ENCODE measurements at places on chromosomes 3 and 15.

DNA sequence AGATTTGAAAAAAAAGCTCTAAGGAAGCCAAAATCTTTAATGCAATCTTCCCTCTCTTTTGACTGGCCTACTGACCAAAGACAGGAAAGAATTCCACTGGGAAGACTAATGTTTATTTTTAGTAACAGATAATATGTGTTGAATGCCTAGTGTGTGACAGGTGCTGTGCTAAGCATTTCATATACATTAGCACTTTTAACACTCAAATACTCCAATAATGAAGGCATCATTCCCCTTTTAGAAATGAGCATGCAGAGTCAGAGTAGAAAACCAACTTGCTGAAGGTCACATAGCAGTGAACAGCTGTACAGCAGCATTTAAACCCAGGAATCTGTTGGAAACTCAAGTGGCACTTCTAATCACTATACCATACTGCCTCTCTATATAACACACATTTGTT is 170.6 kb downstream of the MINAR1 start:
- DNase-seq = no peak

DNA sequence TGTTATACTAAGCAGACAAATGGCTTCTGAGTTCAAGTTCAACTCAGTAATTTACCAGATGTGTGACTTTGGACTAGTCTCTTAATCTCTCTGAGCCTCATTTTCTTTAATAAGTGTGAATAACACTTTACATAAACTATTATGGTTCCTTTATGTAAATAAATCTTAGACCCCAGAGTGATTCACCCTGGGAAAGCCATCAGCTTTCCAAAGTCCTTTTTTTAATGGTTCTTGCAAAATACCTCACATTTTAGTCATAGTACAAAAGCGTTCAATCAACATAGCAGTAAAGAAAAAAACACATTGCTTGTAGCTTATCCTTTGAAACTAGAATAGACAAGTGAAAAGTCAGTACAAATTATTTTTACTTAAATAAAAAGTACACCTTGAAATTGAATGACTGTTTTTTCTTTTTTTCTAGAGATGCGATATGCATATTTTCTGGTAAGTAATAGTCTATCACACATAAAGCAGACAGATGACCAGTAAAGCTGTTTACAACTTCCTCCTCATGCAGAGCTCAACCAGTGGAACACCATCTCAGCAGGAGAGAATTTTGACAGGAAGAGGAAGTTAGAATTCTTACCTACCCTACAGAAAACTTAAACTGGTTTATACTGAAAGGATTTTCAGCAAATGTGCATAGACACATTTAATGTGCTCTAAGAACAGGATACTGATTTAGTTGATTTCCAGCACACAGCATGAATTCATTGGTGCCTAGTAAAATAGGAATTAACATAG is 123.0 kb upstream of the AGBL1 start:
- DNase-seq = no peak

GRCh38 chr3:24235121-24235520 is 259.5 kb downstream of the THRB start:
- DNase-seq = no peak

GRCh38 chr3:10917176-10917575 is 75.4 kb upstream of the SLC6A1 start:
- DNase-seq = no peak

DNA sequence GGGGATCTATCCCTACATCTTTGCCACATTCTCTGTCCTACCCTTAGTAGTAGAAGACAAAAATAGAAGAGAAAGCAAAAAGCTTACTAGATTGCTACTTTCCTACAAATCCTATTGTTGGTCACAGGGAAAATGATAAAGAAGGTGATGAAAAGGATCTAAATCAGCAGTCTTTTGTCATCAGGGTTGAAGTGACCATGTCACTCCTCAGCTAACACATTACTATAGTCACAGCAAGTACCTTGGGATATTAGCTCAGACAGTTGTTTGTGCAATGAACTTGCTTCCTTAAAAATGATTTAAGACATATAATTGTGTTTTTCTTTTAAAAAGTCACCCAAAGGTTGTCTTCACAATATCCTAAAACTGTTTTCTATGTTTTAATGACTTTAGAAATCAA is 6.3 kb downstream of the ST3GAL6 start:
- no peak for DNase-seq

DNA sequence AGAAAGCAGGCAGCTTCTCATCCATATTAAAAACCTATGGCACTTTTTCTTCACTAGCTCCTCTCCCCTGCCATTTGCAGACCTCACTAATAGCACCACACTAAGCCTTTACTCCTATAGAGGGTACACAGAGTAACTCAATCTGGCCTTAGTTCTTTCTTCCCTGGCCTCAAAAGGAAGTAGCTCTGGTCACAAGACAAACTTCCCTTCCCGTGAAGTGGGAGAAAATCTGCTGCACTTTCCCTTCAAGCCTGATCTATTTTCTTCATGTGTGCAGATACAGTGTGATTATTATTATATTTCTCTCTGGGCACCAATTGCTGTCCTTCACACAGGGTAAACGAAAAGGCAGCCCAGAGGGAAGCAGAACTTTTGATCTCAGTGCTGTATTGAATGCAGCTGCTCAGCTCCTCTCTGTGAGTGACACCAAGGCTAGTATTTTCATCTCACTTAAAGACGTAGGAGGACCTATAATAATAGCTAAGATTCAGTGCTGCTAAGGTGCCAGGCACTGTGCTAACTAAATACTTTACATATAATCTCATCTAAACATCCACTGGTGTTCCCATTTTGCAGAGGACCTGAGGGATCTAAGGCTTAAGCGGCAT is 61.9 kb upstream of the RASGRP1 start:
- DNase-seq = no peak

DNA sequence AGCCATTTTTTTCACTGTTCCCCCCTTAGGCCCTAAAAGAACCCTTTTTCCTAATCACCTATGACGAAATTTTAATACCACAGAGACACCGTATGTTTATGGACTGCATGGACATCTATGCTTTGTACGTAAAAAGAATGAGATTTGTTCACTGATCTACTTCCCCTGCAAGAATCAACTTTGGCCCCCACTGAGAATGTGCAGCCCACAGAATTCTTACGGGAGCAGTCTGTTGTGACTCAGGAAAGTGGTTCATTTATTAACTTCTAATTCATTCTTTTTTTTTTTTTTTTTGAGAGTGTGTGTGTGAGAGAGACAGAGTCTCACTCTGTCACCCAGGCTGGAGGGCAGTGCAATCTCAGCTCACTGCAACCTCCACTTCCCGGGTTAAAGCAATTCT is 17.6 kb downstream of the EIF4E3 start:
- no peak for DNase-seq

GRCh38 chr3:189419038-189419437 is 212.2 kb upstream of the TP63 start:
- DNase-seq = no peak

DNA sequence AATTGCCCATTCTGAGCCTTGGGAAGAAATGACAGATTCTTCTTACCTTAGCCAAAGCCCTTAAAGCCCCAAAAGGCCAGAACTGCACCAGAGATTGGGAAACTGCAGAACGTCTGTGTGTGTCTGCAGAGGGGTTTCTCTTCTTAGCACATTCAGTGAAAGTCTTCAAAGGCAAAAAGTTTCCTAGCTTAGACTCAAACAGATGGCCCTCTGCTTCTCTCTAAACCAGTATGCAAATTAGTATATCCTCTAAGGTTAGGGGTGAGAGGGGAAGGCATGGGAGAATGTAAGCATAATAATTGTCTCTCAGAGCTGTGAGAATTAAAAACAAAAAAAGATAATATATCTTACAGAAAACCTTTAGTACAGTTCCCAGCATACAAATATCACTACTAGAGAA is 334.0 kb upstream of the MCTP2 start:
- no peak for DNase-seq

- DNase-seq = no peak
Observed at GRCh38 chr3:56612146-56612545, 55.2 kb downstream of the CCDC66 start.

GRCh38 chr15:64702816-64703631 is 72.4 kb downstream of the RBPMS2 start:
- DNase-seq = peak; percentile 95

DNA sequence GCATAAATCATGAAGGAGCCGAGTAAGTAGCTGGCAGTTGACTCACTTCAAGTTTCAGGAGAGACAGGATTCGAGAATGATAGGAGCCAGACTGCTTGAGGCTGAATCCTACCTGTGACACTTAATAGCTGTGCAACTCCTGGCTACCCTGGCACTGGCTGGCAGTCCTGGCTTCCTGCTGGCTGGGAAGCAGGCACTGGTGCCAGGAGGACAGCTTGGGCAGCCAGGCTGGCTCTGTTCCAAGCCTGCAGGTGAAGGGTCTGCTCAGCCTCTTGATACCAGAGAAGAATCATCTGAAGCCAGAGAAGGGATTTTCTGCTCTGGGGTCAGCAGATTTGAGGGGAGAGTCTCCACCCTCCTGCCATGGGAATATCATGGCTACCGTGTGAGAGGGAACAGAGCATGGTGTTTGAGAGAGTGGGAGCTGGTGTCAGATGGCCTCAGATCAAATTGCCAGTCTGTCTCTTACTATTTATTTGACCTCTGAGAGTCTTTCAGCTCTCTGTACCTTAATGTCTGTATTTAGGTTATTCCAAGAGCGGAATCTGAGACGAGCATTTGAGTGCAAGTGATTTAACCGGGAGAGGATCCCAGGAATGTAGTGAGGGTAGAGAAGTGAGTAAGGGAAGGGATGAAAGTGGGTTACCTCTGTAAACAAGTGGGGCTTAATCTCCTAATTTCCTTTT is 4.4 kb upstream of the XIRP1 start:
- DNase-seq = no peak

DNA sequence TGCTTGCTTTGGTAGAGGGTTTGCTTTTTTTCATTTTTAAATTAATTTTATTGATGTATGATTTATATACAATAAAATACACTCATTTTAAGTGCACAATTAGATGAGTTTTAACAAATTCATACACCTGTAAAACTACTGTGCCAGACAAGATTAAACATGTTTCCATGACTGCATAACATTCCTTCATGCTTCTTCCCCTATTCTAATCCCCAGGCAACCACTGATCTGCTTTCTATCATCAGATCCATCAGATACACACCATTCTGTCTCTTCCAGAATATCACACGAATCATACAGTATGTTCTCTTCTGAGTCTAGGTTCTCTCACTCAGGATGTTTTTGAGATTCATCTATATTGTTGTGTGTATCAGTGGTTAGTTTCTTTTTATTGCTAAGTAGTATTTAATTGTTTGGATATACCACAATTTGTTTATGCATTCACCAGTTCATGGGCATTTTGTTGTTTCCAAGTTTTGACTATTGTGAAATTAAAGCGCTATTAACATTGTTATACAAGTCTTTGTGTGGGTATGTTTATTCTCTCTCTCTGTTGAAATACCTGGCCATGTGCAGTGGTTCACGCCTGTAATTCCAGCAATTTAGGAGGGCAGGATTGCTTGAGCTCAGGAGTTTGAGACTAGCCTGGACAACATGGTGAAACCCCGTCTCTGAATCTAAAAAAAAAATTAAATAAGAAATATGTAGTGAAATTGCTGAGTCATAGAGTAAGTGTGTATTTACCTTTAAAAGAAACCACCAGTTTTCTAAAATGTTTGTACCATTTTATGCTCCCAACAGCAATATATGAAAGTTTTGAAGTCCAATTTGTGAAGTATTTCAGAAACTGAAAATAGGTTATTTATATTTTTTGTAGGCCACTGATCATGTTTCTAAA is 7.0 kb upstream of the TFG start:
- no peak for DNase-seq

DNA sequence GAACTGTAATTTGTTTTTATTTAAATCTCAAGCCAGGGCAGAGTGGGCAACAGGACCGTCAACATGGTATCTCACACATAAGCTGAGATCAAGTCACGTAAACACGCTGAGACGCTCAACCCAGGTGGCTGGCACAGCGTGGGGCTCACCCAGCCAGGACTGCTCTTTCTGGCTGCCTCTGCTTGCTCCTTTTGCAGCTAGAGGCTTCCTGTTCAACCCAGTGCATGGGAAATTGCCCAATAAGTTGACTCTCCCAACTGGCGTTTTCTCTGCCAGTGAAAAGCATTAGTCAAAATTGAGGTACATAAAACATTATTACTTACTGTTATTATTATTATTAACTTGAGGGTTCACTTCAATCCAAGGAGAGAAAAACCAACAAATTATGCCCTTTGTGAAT is 398.1 kb downstream of the NR2F2 start:
- DNase-seq = no peak

Measured in activated naive CD4-positive, alpha-beta T cell treated with anti-CD3 and anti-CD28 coated beads, Interleukin-2, amount 50 U/mL, for 16 hours (primary cell).